ENCODE measurements at places on chromosomes 4 and X. TPM values are rescaled to one million over a fixed set of nuclear protein-coding genes. Genes with fewer than 3 reads are reported as not detected.

ARX gene
- not detected for total RNA-seq

XKRX gene
- under 0.01 TPM for total RNA-seq

CC2D2A gene
- 20.5 TPM for total RNA-seq

PLP2 gene
- total RNA-seq: 17.7 TPM

SRPK3 gene
- total RNA-seq: 0.44 TPM

COX18 gene
- total RNA-seq: 29.1 TPM

RAB39B gene
- total RNA-seq: 2.4 TPM

MAGEA12 gene
- not detected for total RNA-seq

CTPS2 gene
- 10.0 TPM for total RNA-seq

COL4A6 gene
- total RNA-seq: 3.8 TPM

EMCN gene
- 0.12 TPM for total RNA-seq

SOD3 gene
- 5.2 TPM for total RNA-seq

SUPT20HL1 gene
- 0.11 TPM for total RNA-seq

CLDN2 gene
- not detected for total RNA-seq

HERC6 gene
- total RNA-seq: 12.8 TPM

F11 gene
- total RNA-seq: not detected

EDA gene
- 1.1 TPM for total RNA-seq

RIBC1 gene
- total RNA-seq: 0.66 TPM

PIR gene
- 15.5 TPM for total RNA-seq

SAGE1 gene
- total RNA-seq: not detected

PSAPL1 gene
- not detected for total RNA-seq
